ENCODE measurements at places on chromosomes 11 and 22.

DNA sequence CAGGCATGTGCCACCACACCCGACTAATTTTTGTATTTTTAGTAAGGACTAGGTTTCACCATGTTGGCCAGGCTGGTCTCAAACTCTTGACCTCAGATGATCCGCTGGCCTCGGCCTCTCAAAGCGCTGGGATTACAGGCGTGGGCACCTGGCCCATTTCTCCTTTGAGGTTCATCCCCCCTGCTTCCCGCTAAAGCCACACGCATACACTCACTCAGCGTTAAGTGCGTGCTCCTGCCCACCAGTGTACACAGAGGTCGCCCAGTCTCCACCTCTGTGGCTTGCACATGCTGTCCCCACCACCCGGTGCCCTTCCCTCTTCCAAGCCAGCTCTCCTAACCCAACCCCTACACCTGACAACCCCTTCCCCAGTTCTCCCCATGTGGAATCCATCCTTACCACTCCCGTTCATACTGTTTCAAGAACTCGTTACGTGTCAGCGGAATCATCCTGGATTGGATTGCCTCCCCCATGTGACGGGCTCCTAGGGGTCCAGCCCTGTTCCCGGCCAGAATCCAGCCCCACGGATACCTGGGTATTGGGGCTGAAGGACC is 15.7 kb upstream of the CYTH4 start:
- no peak for DNase-seq

DNA sequence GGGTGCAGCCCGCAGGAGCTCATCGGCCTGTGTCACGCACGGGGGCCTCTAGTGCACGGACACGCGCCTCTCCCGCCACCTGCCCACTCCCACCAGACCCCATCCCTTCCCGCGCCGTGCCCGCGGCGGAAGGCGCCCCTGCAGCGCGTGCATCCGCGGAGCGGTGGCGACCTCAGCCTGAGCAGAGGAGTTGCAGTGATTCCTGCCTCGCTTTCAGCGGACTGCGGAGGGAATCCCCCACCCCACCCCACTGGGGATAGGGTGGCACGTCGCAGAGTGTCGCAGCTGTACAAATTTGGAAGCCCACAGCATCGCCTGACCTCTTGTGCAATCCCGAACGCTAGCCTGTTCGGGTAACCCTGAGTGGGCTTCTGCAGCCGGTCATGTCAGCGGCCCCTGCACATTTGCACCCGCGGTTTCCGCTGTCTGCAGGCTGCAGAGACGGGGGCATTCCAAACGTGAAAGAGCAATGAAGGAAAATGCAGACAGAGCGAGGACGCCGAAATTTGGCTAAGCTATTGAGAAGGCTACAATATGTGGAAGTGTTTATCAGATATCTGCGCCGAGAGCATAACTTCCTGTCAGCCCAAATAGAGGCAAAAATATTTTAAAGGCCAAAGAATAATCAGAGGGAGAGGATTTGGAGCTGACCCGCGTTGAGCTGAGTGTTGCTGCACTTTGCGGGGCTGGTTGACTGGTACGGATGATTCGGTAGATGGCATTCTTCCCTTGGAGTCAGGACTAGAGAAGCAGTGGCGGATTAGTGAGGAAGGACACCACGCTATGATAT is 617 bp upstream of the ARHGAP20 start:
- peak; percentile 10 for DNase-seq

DNA sequence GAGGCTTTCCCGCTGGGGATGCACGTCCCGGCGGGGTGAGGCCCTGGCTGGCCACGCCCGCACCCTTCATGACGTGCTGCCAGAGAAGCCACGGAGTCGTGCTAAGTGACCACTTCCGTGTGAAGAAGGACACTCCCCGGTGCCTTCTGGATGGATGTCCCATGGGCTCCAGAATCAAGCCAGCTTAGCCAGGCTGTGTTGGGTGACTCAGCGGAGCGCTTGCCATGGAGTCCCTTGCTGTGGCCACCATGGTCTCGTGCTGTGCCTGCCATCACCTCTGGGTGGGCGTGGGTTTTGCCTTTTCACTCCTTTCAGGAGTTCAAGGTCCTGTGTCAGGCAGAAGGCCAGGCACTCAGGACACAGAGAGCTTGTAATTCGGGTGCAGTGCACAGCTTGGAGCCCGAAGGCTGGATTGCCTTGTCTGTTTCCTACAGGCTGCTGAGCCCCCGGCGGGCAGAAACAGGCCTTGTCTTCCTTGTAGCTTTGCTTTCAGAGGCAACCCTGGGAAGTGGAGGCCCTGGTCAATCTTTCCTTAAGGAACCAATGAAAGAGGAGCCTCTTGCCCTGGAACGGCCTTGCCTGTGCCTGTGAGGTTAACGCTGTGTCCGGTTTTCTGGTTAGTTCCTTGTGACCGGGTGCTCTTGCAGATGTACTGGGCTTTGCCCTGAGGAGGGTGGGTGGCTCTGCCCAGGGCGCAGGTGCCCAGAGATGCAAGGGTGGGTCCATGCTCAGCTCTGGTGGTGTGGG is 268.6 kb downstream of the TBC1D22A start:
- peak; percentile 69 for DNase-seq

- no peak for DNase-seq
These were observed 258.5 kb downstream of the FAM76B start for GRCh38 chr11:95531116-95531515.

DNA sequence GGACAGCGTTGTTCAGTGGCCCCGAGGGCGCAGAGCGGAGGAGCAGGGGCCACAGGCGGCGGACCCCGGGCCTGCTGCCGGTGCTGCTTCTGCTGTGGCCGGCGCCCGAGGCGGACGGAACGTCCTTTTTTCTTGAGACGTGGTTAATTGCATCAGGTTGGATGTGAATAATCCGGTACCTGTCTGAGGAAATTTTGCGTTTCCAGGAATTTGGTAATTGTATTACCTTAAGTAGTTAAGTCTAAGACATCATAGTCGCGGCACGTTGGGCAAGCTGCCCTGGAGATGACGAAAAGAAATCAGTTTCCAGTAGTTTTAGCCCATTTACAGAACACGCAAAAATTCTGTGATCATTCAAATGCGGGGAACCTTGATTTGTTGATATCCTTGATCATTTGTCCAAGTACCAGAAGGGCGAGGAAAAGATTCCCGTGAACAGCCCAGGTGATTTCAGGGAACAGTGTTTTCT is 789 bp downstream of the SPECC1L start:
- no peak for DNase-seq

DNA sequence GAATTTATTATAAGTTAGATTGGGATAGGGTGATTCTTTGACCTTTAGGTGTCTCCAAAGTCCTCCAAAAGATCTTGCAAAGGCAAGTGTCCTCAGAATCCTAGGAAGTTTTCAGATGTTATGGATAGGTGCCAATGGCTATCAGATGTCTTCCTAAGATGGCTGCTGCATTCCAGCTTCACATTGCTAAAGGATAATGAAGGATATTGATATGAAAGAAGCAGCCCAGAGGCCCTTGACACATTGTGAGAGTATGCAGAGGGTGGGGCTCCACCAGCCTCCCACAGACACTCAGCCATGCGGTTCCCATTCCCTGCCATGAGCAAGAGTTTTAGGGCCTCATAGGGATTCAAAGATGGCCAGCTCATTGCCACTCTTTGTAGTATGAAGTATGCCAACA is 22.3 kb upstream of the GLYATL2 start:
- no peak for DNase-seq

GRCh38 chr22:26494506-26494905 is 10.8 kb downstream of the SRRD start:
- no peak for DNase-seq

GRCh38 chr11:26613759-26614158 is 41.7 kb upstream of the MUC15 start:
- no peak for DNase-seq

GRCh38 chr11:77455740-77456139 is 18.2 kb downstream of the PAK1 start:
- DNase-seq: no peak

DNA sequence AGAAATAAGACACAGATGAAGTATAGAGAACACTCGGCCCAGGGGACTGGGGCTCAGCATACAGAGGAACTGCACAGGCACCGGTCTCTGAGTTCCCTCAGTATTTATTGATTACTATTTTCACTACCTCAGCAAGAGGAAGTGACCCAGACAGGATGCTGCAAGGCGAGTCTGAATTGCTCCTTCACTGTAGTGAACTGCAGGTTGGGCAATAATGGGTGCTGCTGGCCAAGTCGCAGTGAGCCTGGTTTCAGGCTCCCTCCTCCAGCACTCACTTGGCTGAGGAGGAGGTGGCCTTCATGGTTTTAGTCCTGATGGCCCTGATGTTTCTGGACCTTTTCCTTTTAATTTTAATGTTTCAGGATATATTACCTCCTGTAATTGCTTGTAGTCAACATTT is 10.4 kb downstream of the OR52K2 start:
- DNase-seq: peak; percentile 17

DNA sequence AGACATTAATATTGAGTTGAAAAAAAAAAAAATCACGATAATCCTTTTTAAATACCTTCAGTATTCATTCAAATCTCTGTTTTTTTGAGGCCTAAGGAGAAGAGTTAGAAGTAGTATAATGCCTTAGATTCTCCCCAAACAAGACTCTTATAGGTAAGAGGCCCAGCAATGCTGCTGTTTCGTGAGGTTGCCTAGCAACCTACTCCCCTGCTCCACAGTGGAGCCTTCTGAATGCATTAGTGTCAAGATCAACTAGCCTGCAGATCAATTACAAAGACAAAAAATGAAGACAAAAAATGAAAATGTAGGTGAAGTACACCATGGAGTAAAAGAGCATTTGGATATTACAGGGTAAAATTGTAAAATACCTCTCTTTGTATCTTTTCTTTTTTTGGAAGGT is 229.8 kb upstream of the LUZP2 start:
- DNase-seq: no peak

DNA sequence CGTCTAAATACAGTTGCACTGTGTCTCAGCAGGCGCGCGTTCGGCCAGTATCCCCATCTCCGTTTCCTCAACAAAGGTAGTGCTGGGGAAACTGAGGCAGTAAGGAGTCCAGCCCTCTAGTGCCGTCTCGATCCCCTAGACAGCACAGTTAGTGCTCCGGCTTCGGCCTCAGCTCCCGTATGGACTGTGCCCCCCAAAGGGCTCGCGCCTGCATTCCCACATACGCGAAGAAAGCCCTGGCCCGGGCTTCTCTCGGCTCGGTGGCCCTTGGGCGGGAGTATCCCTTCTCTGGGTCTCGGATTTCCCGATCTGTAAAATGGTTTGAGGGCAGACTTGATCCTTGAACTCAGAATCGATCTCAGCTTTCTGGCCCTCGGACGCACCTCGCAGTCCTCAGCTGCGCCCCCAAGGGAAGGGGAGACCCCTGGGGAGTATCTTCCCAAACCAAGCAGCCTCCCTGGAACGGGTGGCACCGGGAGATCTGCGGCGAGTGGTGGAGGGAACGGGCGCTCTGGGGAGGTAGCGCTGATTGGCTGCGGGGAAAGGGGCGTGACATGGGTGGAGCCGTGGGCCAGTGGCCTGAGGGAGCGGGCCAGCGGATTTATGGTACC is 759 bp upstream of the PEX16 start:
- DNase-seq: peak; percentile 90

GRCh38 chr22:17913801-17914347 is 110.5 kb downstream of the MICAL3 start:
- no peak for DNase-seq

GRCh38 chr22:32707971-32708370 is 93.5 kb upstream of the TIMP3 start:
- no peak for DNase-seq

GRCh38 chr11:78231962-78232501 is 43.3 kb downstream of the USP35 start:
- DNase-seq: no peak

DNA sequence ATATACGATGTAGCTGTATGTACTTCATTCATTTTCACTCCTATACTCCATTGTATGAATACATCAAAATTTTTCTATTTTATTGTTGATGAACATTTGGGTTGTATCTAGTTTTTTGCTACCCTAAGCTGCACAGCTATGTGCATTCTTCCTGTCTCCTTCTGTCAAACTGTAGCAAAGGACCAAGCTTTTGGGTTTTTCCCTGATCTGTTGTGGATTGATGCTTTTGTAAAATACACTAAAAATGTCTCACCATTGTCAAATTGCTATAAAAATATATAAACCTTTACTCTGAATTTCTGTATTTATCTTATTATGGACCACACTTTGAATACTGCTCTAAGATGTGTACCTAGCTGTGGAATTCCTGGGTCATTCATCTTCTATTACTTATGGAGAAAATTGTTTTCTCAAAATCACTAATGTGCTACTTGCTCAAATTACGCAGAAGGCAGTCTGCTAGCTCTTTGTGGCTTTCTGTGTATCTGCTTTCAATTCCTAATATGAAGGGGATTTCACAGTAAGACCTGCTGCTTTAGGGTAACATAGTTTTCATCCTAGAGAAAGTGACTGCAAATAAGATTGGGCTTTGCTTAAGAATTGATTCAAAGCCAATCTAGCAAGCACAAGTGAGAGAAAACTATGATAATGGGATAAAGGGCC is 123.4 kb downstream of the CYP2R1 start:
- DNase-seq: no peak

GRCh38 chr11:65547446-65548125 is 10.6 kb downstream of the LTBP3 start:
- DNase-seq: no peak

GRCh38 chr11:115222218-115222862 is 281.9 kb downstream of the CADM1 start:
- peak; percentile 15 for DNase-seq

DNA sequence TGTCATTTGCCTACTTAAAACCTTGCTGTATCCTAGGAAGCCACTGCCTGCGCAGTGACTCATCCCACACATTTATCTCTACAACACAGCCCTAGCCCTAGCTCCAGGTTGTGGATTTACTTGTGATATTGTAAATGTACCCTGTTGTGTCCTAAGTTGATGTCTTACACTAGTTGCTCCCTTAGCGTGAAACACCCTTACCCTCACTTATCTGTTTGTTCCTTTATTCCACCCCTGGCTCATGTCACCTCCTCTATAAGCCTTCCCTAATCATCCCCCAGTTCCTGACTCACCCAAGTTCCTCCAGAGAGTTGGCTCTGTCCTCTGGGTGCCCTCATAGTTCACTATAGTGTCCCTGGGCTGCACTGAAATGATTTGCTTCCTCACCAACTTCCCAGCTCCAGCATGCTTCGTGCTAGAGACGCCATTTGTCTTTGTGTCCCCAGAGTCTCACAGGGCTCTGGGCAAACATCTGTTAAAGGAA is 431.8 kb upstream of the FAT3 start:
- no peak for DNase-seq

- DNase-seq: no peak
These were observed 3.1 kb upstream of the EXPH5 start for GRCh38 chr11:108596701-108597100.

- no peak for DNase-seq
These were observed 286.4 kb downstream of the NTM start for GRCh38 chr11:131656839-131657211.

DNA sequence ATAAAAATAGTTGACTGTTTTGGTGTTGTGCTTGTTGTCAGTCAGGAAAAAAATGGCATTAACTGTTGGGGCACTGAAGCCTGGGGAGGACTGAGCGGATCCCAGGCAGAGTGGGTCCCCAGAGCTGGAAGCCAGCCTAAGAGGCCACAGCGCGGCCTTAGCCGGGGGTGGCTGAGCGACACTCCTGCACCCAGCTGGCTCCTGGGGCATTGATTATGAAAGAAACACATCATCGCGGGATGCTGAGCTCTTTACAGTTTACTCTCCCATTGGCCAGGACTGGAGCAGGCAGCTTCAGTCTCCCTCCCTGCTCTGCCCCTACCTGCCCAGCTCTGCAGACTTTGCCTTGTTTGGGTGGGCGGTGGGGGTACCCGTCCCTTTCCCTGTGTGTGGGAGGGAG is 121.5 kb downstream of the ST3GAL4 start:
- no peak for DNase-seq

Data from transverse colon (tissue), 4 donors.